GM12891 (cell line): ENCODE measurements at places on chromosomes 7 and 10.

DNA sequence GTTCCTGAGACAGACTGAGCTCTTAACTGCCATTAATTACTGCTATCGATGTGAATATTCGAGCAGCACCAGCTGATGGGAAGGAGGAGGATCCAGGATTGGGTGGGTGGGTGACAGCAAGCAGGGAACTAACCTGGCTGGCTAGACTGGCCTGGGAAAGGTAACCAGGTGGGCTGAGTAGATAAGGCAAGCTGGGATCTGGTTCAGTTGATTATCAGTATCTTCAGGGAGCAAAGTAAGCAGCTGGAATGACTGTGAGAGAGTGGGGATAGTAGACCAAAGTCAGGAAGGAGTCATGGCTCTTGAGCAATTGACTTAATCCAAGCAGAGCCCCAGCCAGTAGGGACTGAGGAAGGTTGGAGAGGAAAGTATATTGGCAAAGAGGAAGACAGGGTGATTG is 46.9 kb upstream of the KMT2E start:
- no peak for DNase-seq

DNA sequence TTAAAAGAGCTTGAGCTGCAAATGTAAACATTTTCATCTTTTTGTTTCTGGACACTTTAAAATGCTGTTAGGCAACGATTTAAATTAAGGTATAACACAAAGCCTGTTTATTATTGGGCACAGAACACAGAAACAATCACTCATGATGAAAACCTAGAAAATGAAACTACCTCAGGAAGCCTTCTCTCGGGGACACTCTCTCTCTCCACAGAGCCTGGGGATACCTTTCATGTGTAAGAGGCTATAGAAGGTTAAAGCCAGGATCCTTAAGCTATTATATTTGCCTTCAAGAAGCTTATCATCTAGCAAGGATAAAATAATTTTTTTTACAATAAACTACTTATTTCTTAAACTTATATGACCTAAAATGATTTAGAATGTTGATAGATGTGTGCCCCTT is 194.1 kb downstream of the SKAP2 start:
- no peak for DNase-seq

DNA sequence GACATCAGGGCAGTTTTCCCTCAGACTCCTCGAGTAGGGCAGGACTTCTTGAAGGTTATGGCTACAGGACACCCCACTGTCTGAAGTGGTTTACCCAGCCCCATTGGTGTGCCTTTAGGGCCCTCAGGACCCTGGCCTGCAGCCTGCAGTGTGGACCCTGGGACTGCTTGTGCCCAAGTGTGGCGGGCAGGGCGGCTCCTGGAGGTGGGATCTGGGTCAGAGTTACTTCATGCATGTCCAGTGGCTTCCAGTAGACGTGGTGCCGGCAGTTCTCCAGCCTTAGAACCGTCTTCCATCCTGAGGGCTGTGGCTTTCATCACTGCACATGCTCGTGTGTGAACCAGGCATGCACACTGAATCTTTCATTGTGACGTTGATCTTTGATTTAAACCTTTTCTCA is 16.7 kb downstream of the EIF3B start:
- no peak for DNase-seq

DNA sequence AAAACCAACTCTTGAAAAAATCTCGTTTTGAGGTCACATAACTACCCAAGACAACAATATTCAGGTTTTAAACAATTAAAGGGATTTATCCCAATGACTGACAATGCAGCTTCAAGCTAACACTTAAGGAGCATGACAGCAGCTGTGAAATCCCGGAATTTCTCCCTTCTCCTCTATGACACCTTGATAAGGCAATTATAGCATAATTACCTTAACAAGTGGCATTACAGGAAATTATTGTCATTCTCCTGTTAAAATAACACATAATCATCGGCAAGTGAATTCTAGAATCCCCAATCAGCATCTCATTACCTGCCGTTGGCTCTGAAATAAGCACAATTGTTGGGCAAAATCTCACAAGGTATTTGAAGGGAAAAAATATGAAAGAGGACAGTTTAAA is 417.0 kb upstream of the PFKP start:
- DNase-seq, result no peak

- no peak for DNase-seq
Measured at GRCh38 chr10:11295492-11295891, 277.8 kb downstream of the CELF2 start.

DNA sequence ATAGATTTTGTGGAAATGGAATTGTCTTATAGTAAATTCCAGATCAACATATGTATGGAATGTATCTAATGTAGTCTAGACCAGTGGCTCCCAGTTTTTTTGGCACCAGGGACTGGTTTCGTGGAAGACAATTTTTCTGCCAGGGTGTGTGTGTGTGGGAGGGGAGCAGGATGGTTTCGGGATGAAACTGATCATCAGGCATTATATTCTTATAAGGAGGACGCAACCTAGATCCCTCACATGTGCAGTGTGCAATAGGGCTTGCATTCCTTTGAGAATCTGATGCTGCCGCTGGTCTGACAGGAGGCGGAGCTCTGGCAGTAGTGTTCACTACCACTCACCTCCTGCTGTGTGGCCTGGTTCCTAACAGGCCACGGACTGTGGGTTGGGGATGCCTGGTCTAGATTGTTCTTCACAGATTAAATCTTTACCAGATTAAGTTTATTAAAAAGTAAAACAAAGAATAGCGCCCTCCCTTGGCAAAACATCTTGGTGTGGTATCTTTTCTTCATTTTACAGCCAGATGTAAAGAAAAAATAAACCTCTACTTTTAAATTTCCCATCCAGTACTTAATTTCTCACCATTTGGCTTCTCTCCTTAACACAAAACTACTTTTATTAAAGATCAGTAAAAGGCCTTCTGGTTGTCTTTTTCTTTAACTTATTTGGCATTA is 48.4 kb downstream of the SEPTIN7 start:
- DNase-seq, result no peak

DNA sequence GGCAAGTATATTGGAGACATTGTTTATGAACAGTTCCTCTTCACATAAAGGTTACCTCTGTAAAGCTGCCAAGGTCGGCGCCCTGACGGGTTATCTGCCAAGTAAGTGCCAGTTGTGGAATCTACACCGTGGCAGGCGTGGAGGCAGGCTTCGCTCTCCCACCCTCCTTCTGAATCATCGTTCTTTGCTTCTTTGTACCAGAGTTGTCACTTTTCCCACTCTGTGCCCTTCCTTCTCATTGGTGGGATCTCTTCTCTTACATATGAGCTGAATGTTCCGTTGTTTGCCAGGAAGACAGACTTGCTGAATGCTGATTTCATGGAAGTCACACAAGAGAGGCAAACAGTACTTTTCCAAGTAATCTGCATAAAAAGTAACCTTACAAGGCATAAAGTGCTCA is 40.6 kb upstream of the PTPRZ1 start:
- no peak for DNase-seq

- DNase-seq, result no peak
Measured at GRCh38 chr10:58019863-58020537, 247.7 kb downstream of the IPMK start.

GRCh38 chr10:112000466-112000865 is 183.1 kb downstream of the GPAM start:
- no peak for DNase-seq

GRCh38 chr7:40315277-40315676 is 180.5 kb downstream of the SUGCT start:
- no peak for DNase-seq

DNA sequence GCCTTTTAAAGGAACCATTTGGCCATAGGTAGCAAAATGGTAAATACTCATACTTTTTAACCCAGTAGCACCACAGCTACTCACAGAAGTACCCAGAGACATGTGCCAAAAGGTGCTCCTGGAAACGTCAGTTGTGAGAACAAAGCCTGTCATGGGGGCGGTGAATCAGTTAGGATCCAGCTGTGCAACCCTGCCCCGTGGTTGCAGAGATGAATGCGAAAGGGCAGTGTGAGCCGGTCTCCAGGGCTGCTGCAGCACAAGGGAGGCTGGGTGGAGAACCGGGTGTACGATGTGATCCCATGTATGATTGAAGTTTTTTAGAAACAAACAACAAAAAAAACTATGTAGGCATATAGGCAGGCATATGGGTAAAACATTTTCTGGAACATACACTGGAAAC is 1.3 kb upstream of the LRRC18 start:
- DNase-seq, result no peak

DNA sequence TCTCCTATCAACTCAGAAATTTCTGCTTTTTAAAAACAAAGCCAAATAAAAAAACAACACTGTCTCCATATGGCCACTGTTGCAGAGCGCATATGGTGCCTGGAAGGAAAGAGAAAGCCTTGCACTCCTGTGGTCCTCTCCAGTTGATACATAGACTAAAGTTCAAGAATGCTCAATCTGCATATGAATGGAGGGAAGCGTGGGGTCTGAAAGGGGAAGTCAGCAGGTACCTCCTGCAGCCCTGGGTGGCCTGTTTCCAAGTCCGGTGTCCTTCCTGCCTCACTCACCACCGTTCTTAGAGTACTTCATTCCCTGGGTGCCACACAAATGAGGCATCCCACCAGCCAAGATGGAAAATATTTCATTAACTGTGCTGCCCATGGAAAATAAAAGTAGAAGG is 138.3 kb upstream of the PALS2 start:
- DNase-seq, result no peak

DNA sequence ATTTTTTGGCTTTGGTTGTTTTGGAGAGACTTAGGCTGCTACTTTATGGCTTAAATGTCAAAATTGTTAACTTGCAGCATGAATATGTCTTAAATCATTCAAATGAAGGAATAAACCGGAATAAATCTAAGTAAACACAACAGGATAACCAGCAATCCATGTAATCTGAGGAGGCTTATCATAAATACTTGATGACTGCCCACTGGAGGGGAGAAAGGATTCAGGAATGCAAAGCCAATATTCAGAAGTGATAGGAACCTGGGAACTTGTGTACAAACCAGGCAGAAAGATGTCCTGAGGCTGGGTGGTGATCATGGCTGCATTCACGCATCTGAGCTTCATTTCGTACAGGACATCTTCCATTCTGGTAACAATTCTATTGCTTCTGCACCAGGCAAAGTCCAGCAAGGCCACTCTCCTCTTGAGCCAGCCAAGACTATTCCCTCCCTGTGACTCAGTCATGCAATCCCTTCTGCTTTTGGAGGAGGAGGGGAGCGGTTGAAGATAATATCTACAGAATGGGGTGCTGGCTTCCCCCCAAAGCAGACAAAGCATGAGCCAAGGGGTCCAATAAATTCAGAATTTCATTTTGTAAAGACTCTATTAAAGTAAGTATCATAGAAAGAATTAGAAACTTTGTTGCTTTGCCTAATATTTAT is 374.5 kb downstream of the PHTF2 start:
- no peak for DNase-seq

- no peak for DNase-seq
Measured at GRCh38 chr7:45921699-45922519, 837 bp upstream of the IGFBP3 start.

GRCh38 chr7:3887096-3887690 is 586.1 kb downstream of the SDK1 start:
- DNase-seq, result no peak

- no peak for DNase-seq
Measured at GRCh38 chr7:54076616-54077015, 465.6 kb upstream of the VSTM2A start.

DNA sequence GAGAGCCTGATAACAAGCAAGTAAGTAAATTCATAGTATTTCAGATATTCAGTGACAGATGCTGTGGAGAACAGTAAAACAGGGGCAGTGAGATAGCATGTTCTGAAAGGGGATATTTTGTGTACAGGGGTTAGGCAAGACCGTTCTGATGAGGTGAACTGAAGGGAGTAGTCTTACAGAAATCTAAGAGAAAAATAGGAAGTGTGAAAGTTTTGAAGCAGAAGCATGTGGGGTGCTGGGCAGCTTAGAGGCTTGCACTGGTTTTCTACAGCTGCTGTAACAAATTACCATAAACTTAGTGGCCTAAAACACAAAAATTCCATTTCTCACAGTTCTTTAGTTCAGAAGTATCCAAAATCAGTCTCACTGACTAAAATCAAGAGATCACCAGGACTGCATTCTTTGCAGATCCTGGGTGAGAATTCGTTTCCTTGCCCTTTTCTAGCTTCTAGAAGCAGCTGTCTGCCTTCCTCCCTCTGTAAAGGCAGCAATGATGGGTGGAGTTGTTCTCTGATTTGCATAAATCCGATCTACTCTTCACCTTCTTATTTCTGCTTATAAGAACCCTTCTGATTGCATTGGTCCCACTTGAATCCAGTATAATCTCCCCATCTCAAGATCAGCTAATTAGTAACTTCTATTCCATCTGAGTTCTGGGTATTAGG is 7.5 kb upstream of the KLF14 start:
- DNase-seq, result no peak

- DNase-seq, result no peak
Measured at GRCh38 chr7:53110425-53110824, 75.0 kb downstream of the POM121L12 start.

DNA sequence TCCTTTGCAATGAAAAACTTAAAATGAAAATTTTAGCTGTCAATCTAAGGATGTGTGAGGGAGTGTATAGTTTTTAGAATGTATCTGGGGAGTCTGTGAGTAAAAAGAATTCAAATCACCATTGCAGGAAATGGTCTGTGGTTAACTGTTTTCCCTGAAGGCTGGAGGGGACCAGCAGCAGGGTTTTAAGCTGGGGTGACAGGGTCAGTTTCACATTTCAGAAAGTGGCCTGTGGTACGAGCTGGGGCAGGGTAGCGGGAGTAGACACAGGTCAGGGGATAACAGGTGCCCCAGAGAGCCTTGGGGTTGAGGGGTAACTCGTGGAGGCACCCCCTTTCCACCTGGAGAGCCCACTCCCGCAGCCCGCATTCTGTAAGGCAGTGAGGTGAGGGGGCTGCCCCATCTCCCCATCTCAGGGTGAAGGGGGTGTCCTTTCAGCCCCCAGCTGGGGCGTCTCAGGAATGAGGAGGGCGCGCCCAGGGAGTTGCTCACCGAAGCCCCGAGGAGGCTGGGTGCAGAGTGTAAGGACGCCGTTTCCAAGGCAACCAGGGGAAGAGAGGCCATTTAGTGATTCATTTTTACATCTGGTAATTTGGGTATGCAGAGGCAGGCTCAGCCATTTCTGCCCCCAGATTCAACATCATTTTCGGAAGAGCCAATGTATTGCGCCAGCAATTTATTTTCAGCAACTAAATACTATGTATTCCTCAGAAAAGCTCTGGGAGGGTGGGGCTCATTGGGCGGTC is 168.9 kb downstream of the SLIT1 start:
- DNase-seq, result peak; percentile 61

DNA sequence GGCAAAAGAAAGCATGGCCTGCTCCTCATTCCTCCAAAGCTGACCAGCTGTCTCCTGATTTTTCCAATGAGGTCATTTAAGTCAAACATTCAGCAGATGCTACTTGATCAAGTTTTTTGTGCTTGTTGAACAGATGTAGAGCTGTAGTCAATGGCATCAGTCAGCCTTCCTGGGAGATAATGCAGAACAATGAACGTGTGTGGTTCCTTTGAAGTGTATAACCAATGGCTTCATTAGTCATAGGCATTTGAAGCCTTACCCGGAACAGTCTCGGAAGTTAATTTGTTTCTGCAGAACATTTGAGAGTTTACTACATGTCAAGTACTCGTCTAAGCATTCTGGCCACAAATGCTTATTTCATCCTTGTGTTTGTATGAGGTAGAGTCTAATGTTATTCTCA is 227.1 kb downstream of the ADRA2A start:
- DNase-seq, result no peak

GRCh38 chr7:37659971-37660565 is 23.5 kb upstream of the GPR141 start:
- no peak for DNase-seq
